Stimulated activated CD8-positive, alpha-beta memory T cell treated with anti-CD3 and anti-CD28 coated beads, Interleukin-7, amount 100 ng/mL, for 24 hours (primary cell): ENCODE measurements at places on chromosomes 3 and 15.

GRCh38 chr3:32379831-32380500, 11.7 kb upstream of the CMTM7 start:
- no peak for DNase-seq

- no peak for DNase-seq
These were observed 86.9 kb downstream of the IL5RA start for GRCh38 chr3:3023111-3023745.

DNA sequence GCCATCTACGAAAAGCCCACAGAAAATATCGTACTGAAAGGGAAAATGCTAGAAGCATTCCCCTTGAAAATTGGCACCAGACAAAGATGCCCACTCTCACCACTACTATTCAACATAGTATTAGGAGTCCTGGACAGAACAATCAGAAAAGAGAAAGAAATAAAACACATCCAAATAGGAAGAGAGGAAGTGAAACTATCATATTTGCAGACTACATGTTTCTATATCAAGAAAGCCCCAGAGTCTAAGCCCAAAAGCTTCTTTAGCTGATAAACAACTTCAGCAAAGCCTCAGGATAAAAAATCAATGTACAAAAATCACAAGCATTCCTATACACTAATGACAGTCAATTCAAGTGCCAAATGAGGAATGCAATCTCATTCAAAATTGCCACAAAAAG, 15.6 kb downstream of the OR5K3 start:
- DNase-seq: no peak

GRCh38 chr3:40980467-40980866, 218.8 kb upstream of the CTNNB1 start:
- no peak for DNase-seq

- no peak for DNase-seq
These were observed 10.4 kb downstream of the CLN6 start for GRCh38 chr15:68218847-68219798.

DNA sequence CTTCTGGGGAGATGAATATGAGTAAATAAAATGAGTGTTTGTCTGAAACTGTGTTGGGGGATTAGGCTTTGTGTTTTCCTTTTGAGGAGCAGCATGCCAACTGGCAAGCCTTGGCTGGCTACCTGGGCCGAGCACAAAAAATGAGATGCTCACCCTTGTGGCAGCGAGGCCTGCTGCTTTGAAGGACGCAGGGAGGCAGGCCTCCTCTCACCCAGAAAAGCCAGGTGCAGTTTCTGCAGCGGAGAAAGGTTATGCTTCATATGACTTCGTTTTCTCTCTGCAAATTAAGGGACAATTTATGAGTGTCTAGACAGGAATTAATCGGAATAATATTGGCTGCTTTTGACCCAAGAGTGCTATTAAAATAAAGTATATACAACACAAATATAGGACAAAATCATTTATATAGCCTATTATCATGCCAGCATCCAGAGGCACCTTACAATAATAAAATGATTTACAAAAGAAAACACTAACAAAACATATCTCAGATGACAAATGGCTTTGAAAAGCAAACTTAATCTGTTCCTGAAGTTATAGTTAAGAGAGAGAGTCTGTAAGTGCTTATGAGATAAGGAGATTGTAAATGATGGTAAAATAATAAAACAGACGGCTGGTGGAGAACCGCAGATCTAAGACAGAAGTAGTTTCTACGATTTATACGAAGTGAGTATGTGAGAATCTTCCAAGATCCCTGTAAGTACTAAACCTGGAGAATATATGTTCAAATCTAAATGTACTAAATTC, 682.8 kb upstream of the NR2F2 start:
- DNase-seq: no peak

- no peak for DNase-seq
These were observed 406.1 kb downstream of the PLCL2 start for GRCh38 chr3:17290894-17291293.
